Fibroblast of skin of abdomen (primary cell): ENCODE measurements at places on chromosomes 3 and 15.
A peak's percentile ranks its signal among the peaks of the same experiment; 100 is the strongest.

DNA sequence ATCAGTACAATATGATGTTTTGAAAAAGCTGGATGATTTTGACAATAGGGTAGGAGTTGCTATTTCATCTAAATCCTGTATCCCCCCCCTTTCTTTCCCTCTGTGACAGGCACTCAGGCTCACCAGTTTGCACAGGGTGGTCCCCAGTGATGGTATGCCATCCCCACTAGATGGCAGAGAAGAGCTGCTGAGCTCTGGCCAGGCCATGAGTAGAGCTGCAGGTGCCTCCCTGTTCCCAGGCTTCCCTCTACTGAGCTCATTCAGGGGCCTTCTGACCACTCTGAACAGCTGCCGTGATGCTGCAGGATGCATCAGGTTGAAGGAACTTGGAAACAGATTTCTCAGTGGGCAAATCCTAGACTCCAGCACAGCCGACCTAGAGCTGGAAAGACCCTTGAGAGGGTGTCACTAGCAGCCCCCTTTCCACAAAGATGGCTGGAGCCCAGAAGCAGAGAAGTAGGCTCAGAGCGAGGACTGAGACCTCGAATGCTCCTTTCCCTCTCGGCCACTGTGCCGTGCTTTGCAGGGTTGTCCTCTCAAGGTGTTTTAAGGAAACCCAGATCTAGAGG lies 45.1 kb downstream of the EFCAB12 start:
- DNase-seq = peak; percentile 53

- no peak for DNase-seq
Measured at GRCh38 chr15:89817701-89818280, 3.1 kb upstream of the ANPEP start.

DNA sequence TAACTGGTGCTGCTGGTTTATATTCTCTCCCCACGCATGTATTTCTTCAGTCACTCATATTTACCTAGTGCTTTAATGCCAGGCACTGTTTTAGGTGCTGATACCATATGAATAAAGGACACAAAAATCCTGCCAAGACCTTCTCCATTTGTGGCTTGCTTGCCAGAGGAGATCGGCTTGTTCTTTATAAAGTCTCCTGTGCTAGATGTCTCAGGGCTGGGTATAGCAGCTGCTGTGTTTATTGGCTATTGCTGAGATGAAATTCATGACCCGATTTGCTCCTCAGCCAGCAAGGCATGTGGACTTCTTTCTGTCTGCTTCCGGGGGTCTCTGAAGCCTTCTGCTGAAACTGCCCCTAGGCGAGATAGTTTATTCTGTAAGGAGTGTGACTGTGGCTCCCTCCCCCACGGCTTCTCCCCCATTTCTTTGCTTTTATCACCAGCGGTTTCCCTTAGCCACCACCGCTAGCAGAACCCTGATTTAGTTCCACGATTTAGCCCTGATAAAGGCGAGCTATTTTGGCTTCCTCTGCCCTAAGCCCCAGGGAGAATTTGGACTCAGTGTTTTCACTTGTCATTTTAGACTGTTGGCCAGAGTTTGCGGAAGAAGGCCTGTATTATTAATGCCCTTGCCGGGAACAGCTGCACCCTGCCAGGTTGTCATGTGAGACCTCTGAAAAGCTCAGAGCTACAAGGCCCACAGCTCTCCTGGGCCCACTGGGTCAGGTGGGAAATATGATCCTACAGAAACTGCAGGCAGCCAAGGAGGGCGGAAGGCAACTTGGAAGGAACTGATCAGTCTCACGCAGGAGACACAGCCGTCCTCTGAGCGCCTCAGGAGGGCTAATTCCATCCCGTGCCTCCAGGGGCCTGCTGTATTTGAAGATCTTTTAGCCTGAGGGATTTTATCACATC lies 46.8 kb downstream of the ST6GAL1 start:
- peak; percentile 6 for DNase-seq

GRCh38 chr3:61237858-61238257 lies 13.4 kb downstream of the FHIT start:
- DNase-seq = no peak

DNA sequence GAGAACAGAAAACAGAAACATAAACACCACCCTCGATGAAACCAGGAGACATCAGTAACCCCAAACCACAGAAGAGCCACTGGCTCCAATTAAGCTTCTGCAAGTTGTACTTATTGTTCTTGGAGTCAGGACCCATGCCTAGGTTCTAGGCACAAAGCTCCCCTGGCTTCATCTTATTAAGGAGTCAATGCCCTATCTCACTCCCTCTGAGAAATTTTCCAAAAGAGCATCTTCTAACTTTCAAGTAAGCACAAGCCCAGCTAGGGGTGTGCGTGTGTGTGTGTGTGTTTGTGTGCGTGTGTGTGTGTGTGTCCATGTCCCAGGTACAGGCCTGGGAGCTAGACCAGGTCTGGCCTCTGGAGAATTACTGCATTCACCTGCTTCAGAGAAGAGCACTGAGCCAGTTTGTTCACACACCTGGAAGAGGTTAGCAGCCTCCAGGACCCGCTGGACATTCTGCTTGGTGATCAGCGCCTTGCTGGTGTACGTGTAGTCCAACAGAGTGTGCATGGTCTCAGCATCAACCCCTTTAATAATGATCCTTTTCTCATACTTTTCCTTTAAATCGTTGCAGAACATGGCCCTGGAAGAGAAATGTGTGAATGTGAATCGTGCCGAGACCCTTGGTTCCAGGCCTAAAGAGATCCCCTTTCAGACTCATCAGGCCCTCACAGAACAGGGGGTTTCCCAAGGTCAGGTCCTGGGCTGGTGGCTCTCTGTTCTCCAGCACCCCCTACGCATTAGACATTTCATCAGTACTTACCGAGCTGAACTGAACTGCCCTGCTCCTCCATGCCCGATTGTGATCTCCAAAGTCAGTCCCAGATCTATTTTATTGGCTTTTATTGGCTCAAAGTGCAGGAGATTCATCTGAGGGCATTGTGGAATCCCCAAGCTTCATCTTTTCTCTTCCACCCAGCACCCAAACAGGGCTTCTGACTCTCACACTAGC lies 27.8 kb downstream of the KLHL6 start:
- no peak for DNase-seq

DNA sequence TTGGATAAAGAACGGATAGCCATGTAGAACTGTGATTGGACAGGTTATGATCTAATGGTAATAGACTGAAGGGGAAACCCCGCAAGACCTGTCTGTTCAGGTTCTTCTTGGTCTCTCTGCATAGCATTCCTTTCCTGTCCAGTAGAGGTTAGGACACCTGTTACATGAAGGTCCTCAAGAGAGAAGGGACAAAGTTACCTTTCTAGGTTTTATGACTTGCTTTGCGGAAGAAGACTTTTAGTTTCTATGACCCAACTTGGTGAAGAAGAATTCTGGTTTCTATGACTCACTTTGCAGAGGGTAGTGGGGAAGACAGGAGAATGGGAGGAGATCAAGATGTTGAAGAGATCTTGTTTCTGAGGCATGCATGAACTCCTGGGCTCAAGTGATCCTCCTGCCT lies 97.9 kb upstream of the C3orf80 start:
- DNase-seq = no peak

- DNase-seq = no peak
Measured at GRCh38 chr3:179666030-179666429, 13.2 kb downstream of the USP13 start.

GRCh38 chr3:137807998-137808397 lies 43.9 kb downstream of the SOX14 start:
- DNase-seq = no peak

- peak; percentile 63 for DNase-seq
Measured at GRCh38 chr15:71440489-71441110, 325.3 kb downstream of the THSD4 start.

GRCh38 chr15:79450648-79451047 lies 18.5 kb downstream of the MINAR1 start:
- DNase-seq = no peak

GRCh38 chr3:63523100-63523499 lies 129.4 kb upstream of the SNTN start:
- peak; percentile 4 for DNase-seq

- DNase-seq = no peak
Measured at GRCh38 chr3:71088019-71088708, 495.4 kb downstream of the FOXP1 start.

- peak; percentile 59 for DNase-seq
Measured at GRCh38 chr3:141050576-141051442, at the start of gene SPSB4. TSS of gene SPSB4 (plus strand) at chr3:141051347. CDS start at chr3:141066105, 14,758 bp downstream.

GRCh38 chr3:62805106-62805505 lies 70.1 kb downstream of the CADPS start:
- no peak for DNase-seq

DNA sequence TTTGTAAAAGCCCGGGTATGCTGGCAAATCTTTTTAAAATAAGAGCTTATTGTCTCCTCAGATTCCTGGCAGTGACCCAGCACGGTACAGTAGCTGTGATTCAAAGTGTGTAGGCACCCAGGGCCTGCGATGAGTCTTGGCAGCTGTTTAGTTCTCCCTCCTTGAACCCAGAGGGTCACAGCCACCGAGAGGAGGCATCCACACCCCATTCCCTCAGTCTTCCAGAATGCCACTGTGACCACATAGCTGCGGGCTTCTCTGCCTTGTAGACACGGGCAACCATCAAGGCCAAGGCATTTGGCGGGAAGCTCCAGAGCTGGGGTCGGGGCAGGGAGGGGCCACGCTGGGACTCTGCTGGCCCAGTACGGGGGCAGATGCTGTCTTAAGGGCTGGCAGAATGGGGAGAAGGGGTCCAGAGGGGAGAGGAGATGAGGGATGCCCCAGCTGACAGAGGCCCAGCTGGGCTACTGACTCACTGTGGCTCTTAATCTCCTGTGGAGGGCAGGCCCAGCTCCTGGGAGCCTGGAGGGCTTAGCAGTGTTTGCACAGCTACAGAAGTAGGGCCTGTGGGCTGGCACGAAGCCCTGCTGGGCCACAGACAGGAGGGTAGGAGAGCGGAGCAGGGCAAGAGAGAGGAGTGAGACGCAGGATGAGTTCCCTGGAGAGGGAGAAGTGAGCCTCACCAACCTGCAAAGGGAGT lies 68.8 kb upstream of the DLG1 start:
- DNase-seq = peak; percentile 85

- DNase-seq = no peak
Measured at GRCh38 chr3:47536221-47536891, 22.8 kb upstream of the ELP6 start.

DNA sequence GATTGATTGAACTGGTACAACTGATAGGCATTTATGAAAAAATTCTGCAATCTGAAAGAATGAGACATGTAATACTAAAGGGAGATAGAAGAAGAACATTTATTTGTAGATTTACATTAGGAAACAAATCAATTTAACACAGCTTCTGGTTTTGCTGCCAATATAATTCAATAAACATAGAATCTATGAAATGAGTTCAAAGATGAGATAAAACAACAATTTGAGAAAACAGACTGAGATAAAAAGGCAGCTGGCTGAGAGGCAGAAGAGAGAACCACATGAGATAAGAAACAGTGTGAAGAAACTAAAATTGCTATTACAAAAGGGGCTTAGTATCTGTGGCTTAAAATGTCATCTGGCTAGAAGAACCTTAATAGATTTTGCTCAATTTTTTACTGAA lies 176.6 kb downstream of the PYDC2 start:
- DNase-seq = no peak

- no peak for DNase-seq
Measured at GRCh38 chr3:101817992-101818391, 31.3 kb upstream of the NFKBIZ start.

DNA sequence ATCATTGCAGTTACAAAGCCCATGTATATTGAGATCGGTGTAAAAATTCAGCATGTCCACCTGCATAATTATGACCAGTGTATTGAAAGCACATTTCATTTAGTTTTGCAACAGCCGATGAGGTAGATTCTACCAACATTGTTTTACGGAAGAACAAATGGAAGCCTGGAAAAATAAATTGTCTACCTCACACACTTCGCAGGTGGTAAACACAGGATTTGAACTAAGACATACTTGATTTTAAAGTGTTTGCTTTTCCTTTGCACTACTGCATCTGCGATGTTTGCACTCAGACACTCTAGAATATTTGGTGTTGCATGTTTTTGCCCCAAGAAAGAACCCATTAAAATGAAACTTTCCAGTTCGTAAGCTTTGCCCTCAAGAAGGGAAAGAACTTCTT lies 148.4 kb downstream of the PGPEP1L start:
- no peak for DNase-seq

- DNase-seq = peak; percentile 87
Measured at GRCh38 chr15:38176155-38176554, 76.5 kb upstream of the SPRED1 start.

GRCh38 chr3:133130168-133130567 lies 92.0 kb downstream of the TMEM108 start:
- peak; percentile 46 for DNase-seq

GRCh38 chr3:123412811-123413604 lies 35.9 kb downstream of the ADCY5 start:
- DNase-seq = no peak

- no peak for DNase-seq
Measured at GRCh38 chr3:138213398-138214085, 26.4 kb downstream of the ARMC8 start.

GRCh38 chr15:91491101-91491950 lies 362.2 kb upstream of the SLCO3A1 start:
- DNase-seq = peak; percentile 46

DNA sequence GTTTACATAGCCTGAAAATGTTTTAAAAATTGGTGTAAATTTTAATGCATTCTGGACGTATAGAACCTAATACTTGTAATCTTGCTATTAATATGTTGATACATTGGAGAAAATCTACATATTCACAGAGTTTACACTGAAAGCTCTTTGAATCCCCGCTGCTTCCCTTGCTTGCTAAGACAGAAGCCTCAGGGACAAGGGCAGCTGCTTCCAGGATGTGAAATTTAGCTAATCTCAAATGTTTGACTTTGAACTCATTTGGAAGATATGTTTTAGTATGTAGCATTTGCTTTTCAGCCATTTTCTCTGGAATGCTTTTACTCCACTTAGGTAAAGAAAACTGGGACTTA lies 172.0 kb downstream of the RBMS3 start:
- DNase-seq = no peak

DNA sequence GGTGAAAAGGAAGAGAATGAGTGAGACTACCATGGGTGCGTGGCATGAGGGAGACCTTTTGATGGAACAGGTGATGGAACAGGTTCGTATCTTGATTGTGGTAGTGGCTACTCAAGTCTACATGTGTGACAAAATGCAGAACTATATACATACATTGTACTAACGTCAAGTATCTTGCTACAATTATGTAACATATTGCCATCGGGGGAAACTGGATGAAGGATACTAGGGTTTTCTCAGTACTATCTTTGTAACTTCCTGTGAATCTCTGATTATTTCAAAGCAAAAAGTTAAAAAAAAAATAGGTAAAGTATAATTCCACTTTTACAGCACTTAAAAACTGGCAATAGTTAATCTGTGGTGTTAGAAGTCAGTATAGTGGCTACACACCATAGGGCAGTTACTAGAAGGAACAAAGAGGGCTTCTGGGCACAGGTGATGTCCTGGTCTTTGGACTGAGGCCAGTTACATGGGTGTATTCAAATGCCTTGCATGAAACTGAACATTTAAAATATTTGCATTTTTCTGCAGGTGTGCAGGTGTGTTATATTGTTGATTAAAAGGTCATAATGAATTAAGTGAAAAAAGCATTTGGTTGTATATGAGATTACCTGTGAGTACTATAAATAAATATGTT lies 61.4 kb downstream of the LRRK1 start:
- no peak for DNase-seq

- peak; percentile 96 for DNase-seq
Measured at GRCh38 chr3:177589911-177590381, 392.7 kb upstream of the TBL1XR1 start.

GRCh38 chr3:141240286-141240685 lies 8.7 kb downstream of the PXYLP1 start:
- no peak for DNase-seq

GRCh38 chr3:77648214-77648613 lies 608.3 kb downstream of the ROBO2 start:
- peak; percentile 3 for DNase-seq
